CD8-positive, alpha-beta memory T cell (primary cell): ENCODE measurements at places on chromosomes 2 and 18. TPM values are rescaled to one million over a fixed set of nuclear protein-coding genes. Genes with fewer than 3 reads are reported as not detected.

ASB18 gene
- total RNA-seq: not detected

SNX17 gene
- 130 TPM for total RNA-seq

SCN9A gene
- total RNA-seq: not detected

ELOA2 gene
- total RNA-seq: not detected

MLPH gene
- not detected for total RNA-seq

GRCh38 chr2:207791579-207792243 lies 22.0 kb upstream of the FZD5 start:
- no peak for DNase-seq
- H3K4me3 ChIP-seq: no peak overlapping the region
- H3K27me3 ChIP-seq: no peaks in the 10 kb centered on the region
- H3K36me3 ChIP-seq: no peaks in the 10 kb centered on the region
- no peak overlapping the region for H3K27ac ChIP-seq

DNA sequence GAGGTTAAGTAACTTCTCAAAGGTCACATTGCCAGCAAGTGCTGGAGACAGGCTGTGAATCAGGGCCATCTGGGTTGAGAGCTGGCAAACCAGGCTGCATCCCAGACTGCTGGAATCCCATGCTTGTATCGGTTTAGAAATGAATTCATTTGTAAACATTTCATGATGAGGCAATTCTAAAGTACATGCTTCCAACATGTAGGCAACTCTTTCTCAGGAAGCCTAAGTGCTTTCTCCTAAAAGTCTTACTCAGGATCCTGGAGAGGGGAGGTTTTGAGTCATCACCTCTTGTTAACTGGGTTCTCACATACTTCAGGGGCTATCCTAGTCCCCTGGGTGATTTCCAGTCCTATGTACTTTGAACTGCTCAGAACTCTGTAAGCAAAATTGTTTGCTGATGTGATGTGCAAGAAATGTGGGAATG lies 416.5 kb downstream of the MEIS1 start:
- no peaks in the 10 kb centered on the region for H3K27me3 ChIP-seq
- no peak overlapping the region for H3K27ac ChIP-seq
- no peaks in the 10 kb centered on the region for H3K4me1 ChIP-seq
- no peak for DNase-seq
- H3K4me3 ChIP-seq: no peak overlapping the region

- no peak overlapping the region for H3K4me3 ChIP-seq
- H3K27me3 ChIP-seq: no peaks in the 10 kb centered on the region
- H3K36me3 ChIP-seq: no peaks in the 10 kb centered on the region
- H3K27ac ChIP-seq: no peak overlapping the region
- no peak for DNase-seq
Measured at GRCh38 chr2:100350661-100351185, 28.4 kb upstream of the LONRF2 start.

GRCh38 chr2:125643585-125643984 lies 1012.4 kb upstream of the GYPC start:
- H3K36me3 ChIP-seq: no peaks in the 10 kb centered on the region
- no peak overlapping the region for H3K4me3 ChIP-seq
- H3K27me3 ChIP-seq: no peaks in the 10 kb centered on the region
- H3K27ac ChIP-seq: no peak overlapping the region
- DNase-seq: no peak
- no peaks in the 10 kb centered on the region for H3K4me1 ChIP-seq

DNA sequence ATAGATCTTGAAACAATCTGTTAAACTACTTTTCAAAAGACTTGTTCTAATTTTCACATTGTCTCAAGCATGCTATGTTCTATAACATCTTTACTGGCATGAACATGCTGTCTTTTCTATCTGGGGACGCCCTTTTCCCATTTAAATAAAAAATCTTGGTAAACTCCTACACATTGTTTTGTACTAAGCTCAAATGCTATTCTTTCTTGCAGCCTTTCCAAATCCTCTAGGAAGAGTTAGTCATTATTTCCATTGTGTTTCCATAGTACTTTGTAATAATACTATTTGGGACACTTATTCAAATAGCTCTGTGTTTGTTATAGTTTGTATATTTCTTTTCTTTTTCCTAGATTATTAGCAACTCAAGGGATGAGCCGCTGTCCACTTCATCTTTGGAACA lies 828.6 kb upstream of the FSHR start:
- no peak overlapping the region for H3K27ac ChIP-seq
- no peaks in the 10 kb centered on the region for H3K36me3 ChIP-seq
- H3K4me1 ChIP-seq: no peaks in the 10 kb centered on the region
- DNase-seq: no peak
- H3K27me3 ChIP-seq: no peaks in the 10 kb centered on the region

GRCh38 chr2:1614564-1614963 lies 129.8 kb downstream of the PXDN start:
- H3K36me3 ChIP-seq: no peaks in the 10 kb centered on the region
- no peak overlapping the region for H3K4me3 ChIP-seq

DNA sequence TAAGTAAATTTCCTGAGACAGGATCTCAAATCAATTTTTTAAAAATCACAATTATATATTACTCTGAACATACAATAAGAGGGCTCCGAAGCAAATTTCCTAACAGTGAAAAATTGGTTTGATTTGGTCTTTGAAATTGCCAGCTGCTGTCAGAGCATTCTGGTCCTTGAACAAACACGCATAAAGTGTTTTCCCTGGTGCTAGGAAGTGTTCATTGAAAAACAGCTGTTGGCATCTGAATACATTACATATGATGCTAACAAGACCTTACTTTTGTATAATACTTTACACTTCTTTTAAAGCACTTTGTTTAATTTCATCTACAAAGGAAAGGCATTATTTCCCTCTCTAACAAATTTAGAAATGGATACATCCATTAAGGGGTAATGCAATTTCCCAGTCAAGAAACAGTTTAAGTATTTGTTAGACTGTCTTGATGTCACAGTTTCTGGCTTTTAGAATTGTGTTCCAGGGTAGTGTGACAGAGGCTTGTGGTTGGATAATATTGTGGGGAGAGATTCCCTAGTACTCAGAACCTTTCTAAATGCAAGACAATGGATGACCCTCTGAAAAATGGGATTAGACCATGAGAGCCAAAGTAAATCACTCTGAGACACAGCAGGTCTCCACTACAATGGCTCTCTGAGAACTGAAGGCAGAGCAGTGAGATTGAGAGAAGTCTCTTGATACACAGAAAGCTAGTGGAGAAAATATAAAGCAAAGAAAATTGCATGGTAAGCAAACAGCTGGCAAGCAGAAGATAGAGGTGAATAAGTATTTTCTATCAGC lies 299.0 kb downstream of the TRIB2 start:
- no peaks in the 10 kb centered on the region for H3K36me3 ChIP-seq
- DNase-seq: no peak
- H3K4me3 ChIP-seq: no peak overlapping the region
- no peaks in the 10 kb centered on the region for H3K4me1 ChIP-seq
- H3K27ac ChIP-seq: no peak overlapping the region

DNA sequence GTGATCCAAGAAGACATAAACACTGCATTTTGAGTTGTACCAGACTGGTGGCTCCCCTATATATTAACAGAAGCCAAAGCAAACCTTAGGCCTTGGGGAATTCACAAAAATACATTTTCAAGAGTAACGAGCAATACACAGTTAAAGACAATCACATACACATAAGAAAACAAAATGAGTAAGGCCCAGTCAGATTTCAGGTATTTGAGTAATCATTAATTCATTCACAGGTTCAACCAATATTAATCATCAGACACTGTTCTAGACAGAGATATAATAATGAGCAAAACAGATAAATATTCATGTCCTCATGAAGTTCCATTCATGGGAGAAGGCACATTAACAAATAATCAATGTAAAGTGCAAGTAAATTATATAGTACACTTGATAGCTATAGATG lies 9.6 kb downstream of the STPG4 start:
- no peak overlapping the region for H3K27ac ChIP-seq
- DNase-seq: no peak
- H3K4me3 ChIP-seq: no peak overlapping the region
- H3K27me3 ChIP-seq: no peaks in the 10 kb centered on the region
- H3K36me3 ChIP-seq: no peaks in the 10 kb centered on the region
